ENCODE measurements at places on chromosomes 7 and 10.

GRCh38 chr10:17782921-17783665 lies 26.1 kb upstream of the MRC1 start:
- H3K4me3 ChIP-seq = no peak overlapping the region
- H3K27me3 ChIP-seq = no peaks in the 10 kb centered on the region
- no peaks in the 10 kb centered on the region for H3K36me3 ChIP-seq
- H3K4me1 ChIP-seq = peaks cover 16% of the 10 kb centered on the region
- H3K27ac ChIP-seq = peak overlapping the region; percentile 61

- no peak overlapping the region for H3K27ac ChIP-seq
- no peaks in the 10 kb centered on the region for H3K4me1 ChIP-seq
- no peak for DNase-seq
- H3K36me3 ChIP-seq = peaks cover 3% of the 10 kb centered on the region
- no peak overlapping the region for H3K4me3 ChIP-seq
- H3K27me3 ChIP-seq = no peaks in the 10 kb centered on the region
Observed at GRCh38 chr10:29698773-29699490, 64.2 kb upstream of the SVIL start.

GRCh38 chr7:149625947-149626392 lies 128.4 kb upstream of the ZNF746 start:
- no peak for DNase-seq
- no peak overlapping the region for H3K27ac ChIP-seq
- no peak overlapping the region for H3K4me3 ChIP-seq
- peaks cover 17% of the 10 kb centered on the region for H3K27me3 ChIP-seq
- peaks cover 7% of the 10 kb centered on the region for H3K36me3 ChIP-seq

DNA sequence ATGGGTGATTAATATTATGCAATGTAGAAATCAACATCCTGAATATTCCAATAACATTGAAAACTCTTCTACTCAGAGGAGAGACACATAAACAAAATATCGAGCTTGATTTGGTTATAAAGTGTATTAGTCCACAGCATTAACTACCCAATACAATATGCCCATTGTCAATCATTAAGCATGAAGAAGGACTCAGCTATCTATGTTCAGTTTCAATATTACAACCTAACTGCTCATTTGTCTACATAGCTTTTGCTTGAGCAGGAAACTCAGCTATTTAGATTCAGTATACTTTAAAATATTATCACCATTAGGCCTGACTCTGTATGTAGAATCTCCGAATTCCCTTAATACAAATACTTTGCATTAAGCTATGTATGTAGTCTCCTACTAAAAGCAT lies 262.6 kb downstream of the SEMA3A start:
- H3K36me3 ChIP-seq = no peaks in the 10 kb centered on the region
- no peak for DNase-seq
- H3K4me1 ChIP-seq = no peaks in the 10 kb centered on the region
- H3K27ac ChIP-seq = no peak overlapping the region

DNA sequence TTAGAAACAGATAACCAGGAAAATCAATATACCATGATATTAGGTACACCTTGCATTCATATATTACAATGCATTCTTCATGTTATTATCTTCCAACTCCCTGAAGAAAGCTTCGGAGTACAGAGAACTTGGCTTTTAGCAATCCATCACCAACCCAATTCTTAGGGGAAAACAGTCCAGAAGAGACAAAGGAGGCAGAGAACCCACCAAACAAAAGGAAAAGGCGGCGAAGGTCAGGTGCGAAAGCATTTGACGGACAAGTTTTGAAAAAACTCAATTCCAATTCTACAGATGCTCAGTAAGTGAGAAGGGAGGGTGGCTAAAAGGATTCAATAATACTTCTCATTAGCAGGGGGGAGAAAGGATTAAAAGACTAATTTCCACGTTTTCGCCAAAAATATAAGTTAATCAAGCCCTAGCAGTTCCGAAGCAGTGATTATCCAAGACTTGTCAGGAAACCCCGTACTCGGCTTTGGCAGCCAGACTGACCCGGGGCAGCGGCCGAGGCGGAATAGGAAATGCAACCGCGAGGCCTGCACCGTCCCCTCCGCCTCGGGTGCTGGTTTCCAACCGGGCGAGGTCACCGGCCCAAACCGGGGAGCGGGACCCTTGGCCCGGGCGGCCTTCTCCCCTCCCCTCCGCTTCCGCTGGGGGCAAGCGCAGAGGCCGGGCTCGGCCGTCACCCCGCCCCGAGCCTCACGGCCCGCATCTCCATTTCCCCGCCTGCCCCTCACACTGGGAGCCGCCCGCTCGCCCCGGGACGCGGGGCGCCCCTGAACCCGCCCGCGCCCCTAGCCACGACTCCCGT lies 747 bp downstream of the GDI2 start:
- peak overlapping the region; percentile 98 for H3K4me3 ChIP-seq
- peaks cover 18% of the 10 kb centered on the region for H3K4me1 ChIP-seq
- DNase-seq = peak; percentile 82

DNA sequence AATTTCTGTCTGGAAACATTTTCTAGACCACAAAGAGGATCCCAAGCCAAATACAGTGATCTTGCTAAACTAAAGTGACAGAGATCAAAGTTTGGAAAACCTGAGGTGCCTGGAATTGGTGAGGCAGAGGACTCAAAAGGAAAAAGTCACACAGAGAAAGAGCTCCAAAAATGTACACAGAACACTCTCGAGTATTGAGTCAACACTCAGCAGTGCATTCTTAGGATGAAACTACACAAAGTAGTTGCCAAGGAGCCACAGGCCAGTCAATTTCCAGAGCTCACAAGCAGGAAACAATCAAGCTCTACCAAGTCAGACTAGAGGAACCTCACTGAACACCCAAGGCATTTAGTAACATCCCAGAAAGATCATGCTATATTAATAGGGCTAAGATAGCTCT lies 61.3 kb downstream of the MICU1 start:
- no peak for DNase-seq
- H3K27ac ChIP-seq = peak overlapping the region; percentile 27
- H3K36me3 ChIP-seq = peaks cover 11% of the 10 kb centered on the region
